ENCODE measurements at places on chromosomes 6 and 20.

GRCh38 chr20:35117196-35117595 lies 24.6 kb upstream of the TRPC4AP start:
- DNase-seq: no peak

- DNase-seq: no peak
Measured at GRCh38 chr20:54293526-54293925, 85.6 kb downstream of the PFDN4 start.

DNA sequence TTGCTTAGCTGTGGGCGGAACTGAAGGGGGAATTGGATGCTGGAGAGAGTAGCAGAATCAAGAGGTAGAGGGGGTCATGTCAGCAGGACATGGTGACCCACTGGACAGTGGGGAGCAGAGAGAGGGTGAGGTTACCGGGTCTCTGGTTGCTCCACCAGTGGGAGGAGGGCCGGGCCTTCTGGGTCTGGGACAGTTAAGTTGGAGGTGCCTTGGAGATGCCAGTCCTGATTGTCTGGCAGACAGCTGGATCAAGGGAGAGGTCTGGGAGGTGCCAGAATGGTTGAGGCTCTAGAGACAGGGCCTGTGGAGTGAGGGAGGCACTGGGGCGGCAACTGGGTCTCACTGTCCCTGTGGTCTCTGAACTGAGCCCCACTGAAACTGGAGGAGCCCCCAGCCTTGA lies 24.6 kb downstream of the MANBAL start:
- DNase-seq: no peak

DNA sequence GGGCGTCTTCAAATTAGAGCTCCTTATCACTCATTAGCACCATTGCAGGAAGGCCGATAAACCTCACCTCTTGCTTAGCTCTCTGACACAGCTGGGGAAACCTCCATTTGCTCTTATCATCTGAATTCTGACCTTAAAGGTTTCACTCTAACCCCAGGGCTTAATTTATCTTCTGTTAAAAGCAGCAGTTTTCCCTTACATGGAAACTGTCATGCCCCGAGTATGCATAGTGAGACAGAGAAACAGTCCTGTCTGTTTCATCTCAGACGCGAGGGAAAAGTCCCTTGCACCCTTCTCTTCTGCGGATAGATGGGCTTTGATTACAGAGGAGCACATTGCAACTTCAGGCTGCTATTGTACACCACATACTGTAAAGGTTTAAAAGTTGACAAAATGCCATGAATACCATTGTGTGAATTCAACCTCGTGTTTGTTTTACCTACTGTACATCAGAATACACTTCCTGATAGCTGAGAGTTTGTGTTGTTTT lies 191.5 kb upstream of the BMP2 start:
- no peak for DNase-seq

GRCh38 chr6:136511397-136511796 lies 38.8 kb downstream of the MAP7 start:
- no peak for DNase-seq

- peak; percentile 80 for DNase-seq
Measured at GRCh38 chr6:164085091-164086075, 670.9 kb downstream of the QKI start.

DNA sequence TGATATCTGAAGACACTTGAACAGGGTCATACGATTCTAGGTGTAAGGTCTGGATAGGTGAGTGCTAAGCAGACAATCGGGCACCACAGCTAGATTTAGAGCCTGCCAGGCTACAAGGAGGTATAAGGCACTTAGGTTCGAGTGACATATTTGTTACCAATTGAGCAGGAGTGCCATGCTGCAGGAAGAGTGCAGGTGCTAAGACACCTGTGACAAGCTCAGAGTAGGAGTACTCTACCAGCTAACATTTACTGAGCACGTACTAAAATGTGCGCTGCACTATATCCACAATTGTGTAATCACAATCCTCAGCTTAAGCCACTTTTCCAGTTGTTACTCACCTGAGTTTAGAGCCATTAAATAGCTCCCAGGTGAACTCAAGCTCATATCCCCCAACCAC lies 227.8 kb upstream of the MOCS1 start:
- DNase-seq: no peak

DNA sequence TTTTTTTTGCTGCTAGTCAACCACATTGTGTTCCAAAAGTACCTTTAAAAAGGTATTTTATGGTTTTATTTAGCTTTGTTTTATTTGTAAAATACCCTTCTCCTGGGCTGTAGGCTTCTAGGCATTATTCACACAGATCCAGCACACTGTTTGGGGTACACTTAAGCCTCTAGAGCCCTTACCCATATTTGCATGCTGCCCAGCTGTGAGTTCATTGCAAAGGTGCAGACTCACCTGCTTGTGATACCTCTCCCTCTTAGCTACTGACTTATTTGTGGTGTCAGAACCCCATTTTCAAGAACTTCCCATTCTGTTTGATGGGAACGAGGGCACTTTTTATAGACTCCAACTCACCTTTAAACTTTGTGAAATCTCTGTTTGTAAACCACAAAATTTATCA lies 69.8 kb downstream of the RIN2 start:
- DNase-seq: no peak

GRCh38 chr20:31704225-31705119 lies 18.2 kb downstream of the BCL2L1 start:
- no peak for DNase-seq

- DNase-seq: no peak
Measured at GRCh38 chr6:21907291-21907690, 313.7 kb downstream of the SOX4 start.

- DNase-seq: no peak
Measured at GRCh38 chr6:72401865-72402264, 220.0 kb upstream of the KCNQ5 start.

DNA sequence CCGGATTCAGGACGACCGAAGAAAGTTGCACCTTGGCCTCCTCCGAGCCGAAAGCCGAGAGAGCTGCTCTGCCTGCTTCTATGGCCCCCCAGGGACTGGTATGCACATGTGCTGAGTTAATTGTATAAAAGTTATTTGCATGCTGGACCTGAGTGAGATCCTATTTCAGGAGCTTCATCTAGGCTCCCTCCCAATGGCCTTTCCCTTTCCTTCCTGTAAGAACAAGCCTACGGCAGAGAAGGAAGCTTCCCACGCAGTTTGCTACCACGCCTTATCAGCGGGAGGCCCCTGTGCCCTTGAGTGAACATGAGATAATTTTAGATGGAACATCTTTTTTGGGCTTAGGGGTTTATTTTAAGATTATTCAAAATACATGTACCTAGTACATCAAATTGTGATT lies 65.9 kb downstream of the RIN2 start:
- no peak for DNase-seq

DNA sequence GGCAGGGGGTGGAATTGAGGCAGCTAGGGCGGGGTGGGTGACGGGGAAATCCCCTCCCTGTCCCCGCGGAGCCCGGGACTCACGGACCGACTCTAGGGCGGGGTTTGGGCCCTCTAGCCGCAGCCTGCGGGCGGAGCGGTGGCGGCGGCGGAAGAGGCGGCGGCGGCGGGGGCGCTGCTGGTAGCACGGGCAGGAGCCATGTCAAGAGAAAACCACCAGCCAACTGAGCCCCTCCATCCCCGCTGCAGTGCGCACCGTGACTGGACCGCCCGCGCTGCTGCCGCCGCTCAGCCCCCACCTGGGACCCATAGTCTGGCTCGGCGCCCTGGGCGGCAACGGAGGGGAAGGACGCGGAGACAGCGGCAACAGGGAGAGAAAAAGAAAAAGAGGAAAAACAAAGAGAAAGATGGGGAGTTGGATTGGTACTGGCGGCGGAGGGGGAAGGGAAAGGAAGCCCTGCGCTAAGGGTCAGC lies 1.2 kb upstream of the C6orf62 start:
- DNase-seq: no peak

- no peak for DNase-seq
Measured at GRCh38 chr6:162622572-162622971, 105.0 kb downstream of the PRKN start.

- no peak for DNase-seq
Measured at GRCh38 chr6:93123585-93123984, 295.8 kb downstream of the EPHA7 start.

DNA sequence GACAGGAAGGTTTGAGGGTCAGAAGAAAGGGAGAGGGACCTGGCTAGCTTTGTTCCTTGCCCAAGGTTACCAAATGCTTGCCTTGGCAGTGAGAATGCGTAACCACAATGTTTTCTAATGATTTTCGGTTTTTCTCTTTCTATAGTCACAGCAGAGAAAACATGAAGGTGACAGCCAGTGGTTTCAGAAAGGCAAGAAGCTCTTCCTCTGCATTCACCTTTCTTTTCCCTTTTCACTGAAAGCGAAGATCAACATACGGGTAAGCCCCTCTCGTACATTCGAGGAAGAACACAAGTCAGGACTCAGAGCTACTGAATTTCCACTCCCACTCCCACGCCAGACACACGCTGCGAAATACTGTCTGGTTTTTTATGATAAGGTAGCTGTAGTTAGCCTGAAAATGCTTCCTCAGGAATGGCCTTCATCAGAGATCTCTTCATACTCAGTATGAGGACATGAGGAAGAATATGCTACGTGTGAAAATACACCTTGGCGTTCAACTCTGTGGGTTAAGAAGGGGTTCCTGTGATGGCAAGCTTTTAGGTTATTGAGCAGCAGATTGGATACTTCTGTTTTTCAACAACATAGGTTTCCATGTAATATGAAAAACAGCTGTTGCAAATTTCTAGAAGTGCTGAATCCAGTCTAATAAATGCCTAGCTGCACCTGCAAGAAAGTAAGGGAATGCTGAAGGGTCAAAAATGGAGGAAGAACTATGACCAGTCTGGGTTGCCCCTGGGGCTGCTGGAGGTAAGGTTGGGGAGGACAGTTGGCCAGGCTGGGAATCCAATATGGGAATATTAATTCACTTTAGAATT lies 7.4 kb upstream of the CD83 start:
- no peak for DNase-seq

GRCh38 chr6:27140999-27141528 lies 106.4 kb upstream of the PRSS16 start:
- no peak for DNase-seq

- DNase-seq: no peak
Measured at GRCh38 chr6:168609914-168610490, 169.0 kb downstream of the SMOC2 start.

DNA sequence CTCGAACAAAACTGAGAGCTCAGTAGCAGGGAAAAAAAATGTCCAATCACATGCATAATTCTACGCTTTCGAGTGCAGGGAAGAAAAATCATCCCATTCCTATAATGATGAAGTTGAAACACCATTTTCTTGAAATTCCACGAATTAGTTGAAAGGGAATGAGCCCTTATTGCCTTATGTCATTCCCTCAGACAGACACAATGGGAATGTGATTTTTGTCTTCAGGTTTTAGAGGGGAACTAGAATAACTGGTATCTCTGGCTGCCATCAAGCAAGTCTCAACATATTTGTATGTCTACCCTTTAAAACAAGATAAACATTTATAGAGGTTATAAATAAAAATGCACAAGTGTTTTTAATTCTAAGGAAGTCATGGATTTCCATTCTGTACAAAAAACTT lies 87.9 kb downstream of the KIF13A start:
- DNase-seq: no peak

DNA sequence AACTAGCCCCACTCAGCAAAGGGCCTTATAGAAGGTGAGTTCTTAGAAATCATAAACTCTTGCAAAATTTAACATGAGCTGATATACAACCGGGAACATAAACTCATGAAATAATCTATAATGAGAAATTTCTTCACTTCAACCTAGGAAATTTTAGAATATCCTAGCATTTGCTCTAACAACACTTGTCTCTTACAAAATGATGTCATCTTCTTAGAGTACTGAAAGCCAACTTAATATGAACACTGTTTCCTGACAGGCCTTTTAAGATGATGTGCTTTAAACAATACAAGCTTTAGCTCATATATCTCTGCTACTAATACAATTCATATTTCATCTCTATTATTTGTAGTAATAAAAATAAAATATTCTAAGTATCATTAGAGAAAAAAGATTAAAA lies 932 bp downstream of the PACRG start:
- no peak for DNase-seq

DNA sequence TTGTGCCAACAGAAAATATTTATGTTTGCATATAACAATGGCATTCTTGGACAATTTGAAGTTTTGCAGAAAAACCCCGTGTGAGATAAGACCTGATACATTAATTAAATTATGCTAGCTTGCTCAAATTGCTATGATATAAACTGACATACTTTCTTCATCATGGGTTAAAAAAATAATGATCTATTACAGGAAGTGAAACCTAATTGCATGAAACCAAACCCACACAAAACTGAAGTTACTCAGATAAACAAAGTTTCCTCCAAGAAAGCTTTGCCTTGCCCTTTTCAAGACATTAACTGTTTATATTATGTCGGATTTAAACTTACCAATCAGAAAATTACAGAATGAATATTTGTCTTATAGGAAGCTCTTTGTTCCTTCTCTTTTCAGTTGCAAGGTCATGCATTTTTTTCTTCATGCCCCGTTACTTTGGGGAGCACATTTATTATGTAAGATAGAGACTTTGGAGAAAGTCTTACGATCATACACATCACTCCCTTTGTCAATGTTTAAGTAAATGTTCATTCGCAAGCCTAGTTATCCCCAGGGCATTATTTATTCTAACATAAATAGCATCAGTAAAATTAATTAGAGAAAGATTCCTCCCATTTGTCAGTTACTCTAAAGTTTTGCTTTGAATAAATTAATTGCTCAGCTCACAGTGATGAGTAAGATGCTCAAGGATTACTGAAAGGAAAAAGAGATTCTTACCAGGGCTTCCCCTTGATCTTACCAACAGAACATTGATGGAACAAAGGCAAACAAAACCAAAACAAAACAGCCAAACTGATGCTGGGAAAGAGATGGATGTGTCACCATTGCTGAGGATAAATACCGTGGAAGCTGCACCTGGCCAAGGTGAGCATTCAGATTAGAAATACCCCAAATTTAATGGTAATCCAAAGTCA lies 14.8 kb upstream of the TMEM244 start:
- no peak for DNase-seq

- no peak for DNase-seq
Measured at GRCh38 chr20:36988494-36988966, 37.0 kb upstream of the SAMHD1 start.

GRCh38 chr20:8398263-8399051 lies 266.4 kb downstream of the PLCB1 start:
- no peak for DNase-seq

DNA sequence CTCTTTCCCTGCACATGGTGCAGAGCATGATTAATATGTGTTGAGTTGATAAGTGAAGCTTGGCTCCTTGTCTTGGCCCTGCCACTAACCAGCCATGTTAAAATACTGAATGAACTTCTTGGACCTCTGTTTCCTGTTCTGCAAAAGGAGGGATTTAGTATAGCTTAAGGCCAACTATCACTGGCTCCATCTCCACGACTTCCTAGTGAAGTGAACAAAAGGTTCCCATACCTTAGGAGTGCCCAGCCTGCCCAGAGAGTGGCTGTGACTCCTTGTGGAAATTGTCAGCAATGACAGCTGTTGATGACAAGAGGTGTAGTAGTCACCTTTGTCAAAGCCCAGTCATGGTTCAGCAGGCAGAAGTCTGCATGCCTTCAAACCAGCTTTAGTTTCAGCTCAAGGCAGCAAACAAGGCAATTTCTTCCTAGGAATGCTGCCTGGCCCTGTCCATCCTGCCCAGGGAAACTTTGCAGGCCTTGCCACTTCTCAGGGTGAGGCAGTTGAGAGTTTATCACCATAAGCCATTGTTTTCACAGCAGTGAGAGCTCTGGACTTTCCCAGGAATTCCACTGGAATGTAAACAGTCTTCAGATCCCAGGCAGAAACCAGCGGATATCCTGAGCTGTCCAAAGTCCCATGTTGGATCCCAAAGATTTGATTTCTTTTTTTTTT lies 169.7 kb upstream of the TNFAIP3 start:
- no peak for DNase-seq
